WTC11 (cell line): ENCODE measurements at places on chromosomes 12 and 14.

DNA sequence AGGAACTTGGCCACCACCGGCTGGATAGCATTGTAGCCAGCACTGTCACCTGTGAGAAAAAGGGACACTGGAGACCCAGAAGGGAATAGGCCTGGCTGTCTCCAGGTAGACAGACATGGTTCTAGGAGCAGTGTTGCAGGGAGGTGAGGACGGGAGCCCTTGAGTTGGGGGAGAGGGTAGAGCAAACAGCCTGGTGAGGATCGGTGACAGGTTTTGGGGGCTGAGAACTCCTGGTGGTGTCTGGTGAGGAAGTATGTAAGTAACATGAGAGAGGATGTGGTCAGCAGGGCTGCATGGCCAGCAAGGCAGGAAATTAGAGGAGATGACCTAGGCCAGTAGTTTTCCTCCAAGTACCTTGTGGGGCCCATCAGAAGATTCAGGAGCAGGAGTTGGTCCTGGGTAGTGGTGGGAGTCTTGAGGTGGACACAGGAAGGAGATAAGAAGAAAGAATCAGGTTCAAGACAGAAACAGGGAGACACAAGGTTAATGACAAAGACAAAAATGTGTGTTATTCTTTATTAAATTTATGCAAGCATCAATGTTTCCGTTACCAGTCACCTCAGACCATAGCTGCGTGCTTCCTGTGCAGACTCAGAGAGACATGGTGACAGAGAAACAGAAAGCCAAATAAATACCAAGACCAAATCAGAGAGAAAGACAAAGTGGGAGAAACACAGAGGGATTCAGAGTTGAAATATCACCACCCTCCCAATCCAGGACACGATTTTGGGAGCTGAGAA is at the start of gene ARHGAP9:
ARHGAP9 (minus strand) TSS at position 491 of the 740 bp plus-strand sequence; CDS start at position 31, 460 bp downstream.
- no peak for DNase-seq

GRCh38 chr14:68695326-68695768 is 97.5 kb downstream of the ZFP36L1 start:
- no peak for DNase-seq

- DNase-seq, result no peak
Observed at GRCh38 chr14:89458713-89459420, 41.8 kb upstream of the FOXN3 start.

GRCh38 chr12:52213564-52214420 is 19.3 kb upstream of the KRT7 start:
- DNase-seq, result peak; percentile 96
